Fibroblast of skin of left quadriceps (primary cell): ENCODE measurements at places on chromosomes 3 and 15.

DNA sequence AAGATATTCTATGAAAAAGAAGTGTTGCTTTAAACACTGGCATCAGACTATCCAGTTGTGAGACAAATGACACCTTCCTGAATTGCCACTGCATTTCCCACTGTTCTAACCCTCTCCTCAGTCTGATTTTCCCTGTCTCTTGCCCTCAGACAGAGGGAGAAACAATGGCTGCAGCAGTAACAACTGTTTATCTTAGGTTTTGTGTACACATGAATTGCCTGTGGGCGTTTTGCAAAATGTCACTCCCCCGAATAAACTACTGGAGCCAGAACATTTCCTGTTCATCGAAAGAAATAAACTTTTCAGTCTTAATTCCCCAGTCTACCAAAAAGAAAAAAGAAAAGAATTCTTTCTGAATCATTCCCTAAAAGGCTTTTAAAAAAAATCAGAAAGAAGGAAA lies 155.1 kb downstream of the MAGI1 start:
- DNase-seq, result no peak

- no peak for DNase-seq
Observed at GRCh38 chr3:14345496-14346150, 56.8 kb upstream of the SLC6A6 start.

DNA sequence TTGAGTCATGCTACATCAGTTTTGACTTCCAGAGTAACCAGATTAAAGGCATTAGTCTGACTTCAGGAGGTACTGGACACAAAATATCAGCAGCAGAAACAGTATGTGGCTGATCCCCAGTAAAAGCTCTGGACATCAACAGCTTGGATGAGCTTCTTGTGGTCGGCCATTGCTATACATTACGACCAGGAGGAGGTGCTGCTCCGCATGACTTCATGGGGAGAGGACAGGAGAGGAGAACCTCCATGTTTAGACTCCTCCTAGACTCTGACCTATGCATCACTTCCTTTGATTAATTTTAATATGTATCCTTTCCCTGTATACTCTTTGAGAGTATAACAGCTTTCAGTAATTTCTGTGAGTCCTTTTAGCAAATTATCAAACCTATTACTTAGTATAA lies 285.6 kb upstream of the ARHGEF26 start:
- no peak for DNase-seq

- no peak for DNase-seq
Observed at GRCh38 chr3:104631254-104631653, 735.5 kb upstream of the ALCAM start.

DNA sequence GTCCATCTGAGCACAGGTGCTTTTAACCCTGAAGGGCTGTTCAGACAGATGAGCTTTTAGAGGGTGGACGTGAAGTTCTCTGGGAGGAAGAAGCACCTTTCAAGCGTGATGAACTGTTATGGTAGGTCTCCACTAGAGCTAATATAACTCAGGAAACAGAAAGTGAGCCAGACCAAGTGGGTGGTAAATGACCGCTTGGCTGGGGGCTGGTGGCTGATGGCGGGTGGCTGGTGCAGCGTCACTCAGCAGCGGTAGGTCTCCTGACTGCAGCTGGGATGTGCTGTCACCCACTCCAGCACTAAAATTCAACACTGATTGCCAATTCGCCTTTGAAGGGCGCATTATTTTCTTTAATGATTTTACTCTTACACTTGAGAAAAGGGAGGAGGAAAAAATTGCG lies 31.2 kb upstream of the LACTB start:
- no peak for DNase-seq

DNA sequence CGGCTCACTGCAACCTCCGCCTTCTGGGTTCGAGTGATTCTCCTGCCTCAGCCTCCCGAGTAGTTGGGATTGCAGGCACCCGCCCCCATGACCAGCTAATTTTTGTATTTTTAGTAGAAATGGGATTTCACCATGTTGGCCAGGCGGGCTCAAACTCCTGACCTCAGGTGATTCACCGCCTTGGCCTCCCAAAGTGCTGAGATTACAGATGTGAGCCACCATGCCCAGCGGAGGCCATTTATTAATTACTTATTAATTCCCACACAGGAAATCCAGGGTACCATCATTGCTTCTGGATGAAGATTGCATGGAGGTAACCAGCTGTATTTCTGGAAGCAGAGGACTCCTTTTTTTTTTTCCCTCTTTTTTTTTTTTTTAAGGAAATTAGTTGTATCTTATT lies 37.8 kb downstream of the MAP4 start:
- no peak for DNase-seq

DNA sequence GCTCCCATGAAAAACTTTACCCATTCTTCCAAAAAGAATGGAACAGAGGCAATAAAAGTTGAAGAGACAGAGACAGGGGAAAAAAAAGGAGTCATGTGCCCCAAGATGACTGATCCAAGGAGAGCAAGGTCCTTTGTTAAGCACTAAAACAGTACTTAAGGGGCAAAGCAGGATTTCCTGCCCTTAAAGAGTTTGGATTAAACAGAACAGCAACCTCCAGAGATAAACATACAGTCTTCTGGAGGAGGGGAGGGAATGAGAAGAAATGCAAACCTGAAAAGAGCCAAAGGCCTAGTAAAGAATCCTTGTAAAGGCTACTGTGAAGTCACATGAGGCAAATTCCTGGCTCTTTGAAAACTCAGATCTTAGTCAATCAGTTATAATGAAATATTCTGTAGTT lies 38.2 kb downstream of the SHQ1 start:
- DNase-seq, result no peak

- no peak for DNase-seq
Observed at GRCh38 chr15:77804210-77804609, 171.5 kb upstream of the LINGO1 start.

DNA sequence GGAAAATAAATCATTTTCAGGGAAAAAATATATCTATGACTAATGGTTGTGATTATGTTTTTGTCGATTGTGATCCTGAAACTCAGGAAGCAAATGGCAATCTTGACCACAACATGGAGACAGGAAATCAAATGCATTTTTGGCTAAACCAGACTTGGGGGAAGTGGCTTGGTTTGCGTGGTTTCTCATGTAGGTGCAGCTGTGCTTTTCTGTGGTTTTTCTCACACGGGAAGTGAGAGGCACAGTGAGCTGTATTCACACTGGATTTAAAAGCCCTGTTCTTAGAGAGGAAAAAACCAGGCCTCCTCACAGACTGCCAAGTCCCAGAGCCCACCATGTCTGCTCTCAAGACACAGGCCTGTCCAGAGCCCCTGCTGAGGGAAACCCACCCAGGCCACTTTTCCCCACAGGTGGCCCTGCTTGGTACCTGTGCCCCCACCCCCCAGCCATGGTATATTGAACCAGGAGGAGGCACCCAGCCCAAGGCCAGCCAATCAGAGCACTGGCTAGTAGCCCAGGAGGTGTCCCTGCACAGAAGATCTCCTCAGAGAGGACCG lies 46.1 kb downstream of the BTD start:
- peak; percentile 96 for DNase-seq

- DNase-seq, result no peak
Observed at GRCh38 chr15:96914081-96914480, 583.6 kb downstream of the NR2F2 start.

GRCh38 chr3:18302517-18302916 lies 122.6 kb downstream of the SATB1 start:
- DNase-seq, result peak; percentile 53

GRCh38 chr3:52800079-52800478 lies 5.5 kb downstream of the ITIH3 start:
- DNase-seq, result no peak

- no peak for DNase-seq
Observed at GRCh38 chr3:45560281-45560971, 34.1 kb upstream of the LIMD1 start.

GRCh38 chr3:47612178-47612577 lies 33.5 kb upstream of the CSPG5 start:
- peak; percentile 51 for DNase-seq

DNA sequence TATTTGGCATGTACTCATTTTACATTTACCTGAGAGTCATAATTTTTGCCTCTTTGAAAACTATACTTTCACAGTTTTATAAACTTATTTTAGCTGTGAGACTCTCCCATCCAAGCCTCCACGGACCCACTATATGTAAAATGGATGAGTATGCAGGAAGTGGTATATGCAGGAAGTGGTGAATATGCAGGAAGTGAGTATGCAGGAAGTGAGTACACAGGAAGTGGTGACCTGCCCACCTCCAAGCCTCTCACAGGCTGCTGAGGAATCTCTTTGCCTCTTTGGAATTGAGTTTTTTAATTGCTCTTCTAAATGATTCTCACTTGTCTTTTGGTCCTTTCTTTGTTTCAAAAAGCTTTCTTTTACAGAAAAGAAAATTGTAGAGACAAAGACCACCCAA lies 85.2 kb downstream of the KBTBD8 start:
- DNase-seq, result no peak

- DNase-seq, result no peak
Observed at GRCh38 chr3:41317298-41317697, 118.0 kb downstream of the CTNNB1 start.

GRCh38 chr15:45704329-45705249 lies 69.8 kb downstream of the SQOR start:
- DNase-seq, result no peak

GRCh38 chr3:123325766-123326256 lies 123.1 kb downstream of the ADCY5 start:
- no peak for DNase-seq

GRCh38 chr3:8641472-8641871 lies 3.1 kb downstream of the SSUH2 start:
- DNase-seq, result no peak

- no peak for DNase-seq
Observed at GRCh38 chr3:72093270-72093991, 308.5 kb upstream of the PROK2 start.

DNA sequence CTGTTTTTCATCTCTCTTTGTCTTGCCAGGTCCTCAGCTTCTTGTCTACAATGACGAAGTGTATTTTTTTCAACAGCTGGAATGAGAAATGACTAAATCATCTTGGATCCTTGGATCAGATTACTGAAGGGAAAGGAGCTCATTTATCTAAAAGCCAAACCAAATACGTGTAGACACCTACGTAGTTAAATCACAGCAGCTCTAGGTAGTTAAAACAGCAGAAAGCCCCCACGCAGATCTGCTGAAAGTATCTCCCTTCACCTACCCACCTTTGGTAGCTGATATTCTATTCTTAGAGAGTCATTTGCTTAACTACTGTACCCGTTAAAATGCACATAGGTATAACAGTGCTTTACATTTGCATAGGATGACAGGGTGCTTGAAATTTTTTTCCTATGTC lies 105.5 kb upstream of the WNT5A start:
- DNase-seq, result no peak

GRCh38 chr3:81891055-81891895 lies 129.8 kb upstream of the GBE1 start:
- DNase-seq, result no peak

GRCh38 chr3:194286375-194287146 lies 64.6 kb downstream of the CPN2 start:
- no peak for DNase-seq

GRCh38 chr3:159882790-159883779 lies 105.5 kb upstream of the IL12A start:
- DNase-seq, result peak; percentile 69
